ENCODE measurements at places on chromosomes 16 and 17.

GRCh38 chr17:58097384-58098088 lies 14.3 kb downstream of the DYNLL2 start:
- DNase-seq: no peak

DNA sequence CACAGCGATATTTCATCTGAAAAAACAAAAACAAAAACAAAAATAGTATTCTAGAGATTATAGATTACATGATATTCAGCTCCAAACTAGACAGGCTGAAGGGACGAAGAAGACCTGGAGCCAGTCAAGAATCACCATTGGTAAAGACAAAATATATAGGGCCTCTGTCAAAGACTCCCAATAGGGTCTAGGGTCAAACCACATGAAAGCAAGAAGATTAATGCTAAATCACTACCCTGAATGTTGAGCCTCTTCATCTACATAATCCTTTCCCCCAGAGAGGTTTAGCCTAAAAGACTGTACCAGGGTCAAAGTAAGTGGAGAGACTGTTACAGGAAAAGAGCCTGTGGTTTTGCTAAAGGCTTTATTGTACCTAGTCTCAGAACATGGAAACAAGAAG lies 10.8 kb upstream of the NME1 start:
- no peak for DNase-seq

DNA sequence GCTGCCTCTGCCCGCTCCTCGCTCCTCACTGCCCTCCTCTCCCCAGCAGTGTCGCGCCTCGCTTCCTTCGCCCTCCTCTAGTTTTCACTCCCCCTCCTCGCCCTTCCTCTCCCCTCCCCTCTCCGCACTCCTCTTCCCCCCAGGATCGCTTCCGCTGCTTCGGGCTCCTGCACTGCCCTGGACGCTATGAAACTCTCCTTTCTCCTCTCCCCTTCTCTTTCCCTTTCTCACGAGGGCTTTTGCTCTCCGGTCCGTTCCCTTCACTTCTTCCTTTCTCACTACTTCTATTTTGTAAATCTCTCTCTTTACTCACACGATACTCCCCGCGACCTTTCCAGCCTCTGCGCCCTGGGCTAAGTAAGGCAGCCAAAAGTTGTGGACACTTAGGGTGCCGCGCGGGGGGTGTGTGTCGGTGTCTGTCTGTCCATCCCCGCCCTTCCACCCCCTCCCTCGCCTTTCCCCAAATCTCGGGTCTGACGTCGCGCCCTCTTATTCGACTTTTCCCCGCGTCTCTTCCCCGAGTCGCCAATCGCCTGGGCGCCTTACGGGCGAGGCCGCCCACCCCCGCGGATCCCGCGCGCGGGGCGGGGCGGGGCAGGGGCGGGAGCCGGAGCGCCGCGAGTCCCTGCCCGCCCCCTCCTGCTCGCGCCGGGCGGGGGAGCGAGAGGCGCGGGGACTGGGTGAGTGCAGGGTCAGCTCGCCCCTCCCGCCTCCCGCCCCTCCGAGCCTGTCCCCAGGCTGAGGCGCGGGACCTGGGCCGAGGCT lies at the start of gene IRX3:
Gene IRX3 (minus strand): TSS at position 422 of the 765 bp plus-strand sequence. CDS start 737 bp downstream, outside the sequence.
- DNase-seq: no peak

DNA sequence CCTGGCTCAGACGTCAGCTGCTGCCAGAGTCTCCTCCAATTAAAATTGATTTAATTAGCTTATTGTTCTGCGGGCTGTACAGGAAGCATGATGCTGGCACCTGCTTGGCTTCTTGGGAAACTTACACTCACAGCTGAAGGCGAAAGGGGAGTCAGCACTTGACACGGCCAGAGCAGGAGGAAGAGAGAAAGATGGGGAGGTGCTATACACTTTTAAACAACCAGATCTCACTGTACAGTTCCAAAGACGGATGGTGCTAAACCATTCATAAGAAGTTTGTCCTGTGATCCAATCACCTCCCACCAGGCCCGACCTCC lies 1.4 kb upstream of the PRDM7 start:
- DNase-seq: no peak

- DNase-seq: no peak
Observed at GRCh38 chr17:39208893-39209292, 8.8 kb downstream of the RPL19 start.

DNA sequence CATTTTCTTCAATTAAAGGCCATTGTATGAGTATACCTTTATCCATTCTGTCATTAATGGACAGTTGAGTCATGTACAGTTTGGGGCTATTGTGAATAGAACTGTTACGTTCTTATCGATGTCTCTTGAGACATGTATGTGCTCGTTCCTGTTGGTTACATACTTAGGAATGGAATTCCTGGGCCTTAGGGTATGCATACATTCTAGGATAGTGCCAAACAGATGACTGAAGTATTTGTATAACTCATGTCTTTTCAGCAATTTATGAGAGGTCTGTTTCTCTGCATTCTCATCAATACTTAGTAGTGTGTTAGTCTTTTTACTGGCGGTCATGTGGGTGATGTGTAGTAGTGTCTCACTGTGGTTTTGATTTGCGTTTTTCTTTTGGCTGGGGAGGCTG lies 81.2 kb downstream of the USP22 start:
- no peak for DNase-seq

GRCh38 chr17:48100160-48100559 lies 1.1 kb downstream of the CBX1 start:
- no peak for DNase-seq

- DNase-seq: no peak
Observed at GRCh38 chr17:50775926-50776325, 8.6 kb upstream of the ANKRD40CL start.

- DNase-seq: no peak
Observed at GRCh38 chr17:81727324-81728031, 15.4 kb downstream of the SLC25A10 start.

- DNase-seq: no peak
Observed at GRCh38 chr16:3983081-3983520, 102.6 kb upstream of the CREBBP start.

GRCh38 chr16:55559933-55560516 lies 6.5 kb upstream of the CAPNS2 start:
- DNase-seq: no peak

DNA sequence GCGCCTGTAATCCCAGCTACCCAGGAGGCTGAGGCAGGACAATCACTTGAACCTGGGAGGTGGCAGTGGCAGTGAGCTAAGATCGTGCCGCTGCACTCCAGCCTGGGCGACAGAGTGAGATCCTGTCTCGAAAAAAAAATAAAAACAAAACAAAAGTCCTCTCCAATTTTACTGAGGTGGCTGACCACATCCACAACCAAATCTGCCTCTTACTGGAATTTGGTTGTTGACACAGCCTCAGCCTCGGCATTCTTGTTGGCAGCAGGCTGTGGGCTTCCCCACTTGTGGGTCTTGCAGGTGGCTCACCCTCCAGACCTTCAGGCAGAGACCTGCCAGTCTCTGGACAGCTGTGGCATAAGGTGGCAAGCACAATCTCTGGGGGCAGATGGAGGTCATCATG lies 15.6 kb downstream of the B4GALNT2 start:
- DNase-seq: no peak

GRCh38 chr17:75749545-75750389 lies 15.2 kb downstream of the GALK1 start:
- DNase-seq: peak; percentile 79

DNA sequence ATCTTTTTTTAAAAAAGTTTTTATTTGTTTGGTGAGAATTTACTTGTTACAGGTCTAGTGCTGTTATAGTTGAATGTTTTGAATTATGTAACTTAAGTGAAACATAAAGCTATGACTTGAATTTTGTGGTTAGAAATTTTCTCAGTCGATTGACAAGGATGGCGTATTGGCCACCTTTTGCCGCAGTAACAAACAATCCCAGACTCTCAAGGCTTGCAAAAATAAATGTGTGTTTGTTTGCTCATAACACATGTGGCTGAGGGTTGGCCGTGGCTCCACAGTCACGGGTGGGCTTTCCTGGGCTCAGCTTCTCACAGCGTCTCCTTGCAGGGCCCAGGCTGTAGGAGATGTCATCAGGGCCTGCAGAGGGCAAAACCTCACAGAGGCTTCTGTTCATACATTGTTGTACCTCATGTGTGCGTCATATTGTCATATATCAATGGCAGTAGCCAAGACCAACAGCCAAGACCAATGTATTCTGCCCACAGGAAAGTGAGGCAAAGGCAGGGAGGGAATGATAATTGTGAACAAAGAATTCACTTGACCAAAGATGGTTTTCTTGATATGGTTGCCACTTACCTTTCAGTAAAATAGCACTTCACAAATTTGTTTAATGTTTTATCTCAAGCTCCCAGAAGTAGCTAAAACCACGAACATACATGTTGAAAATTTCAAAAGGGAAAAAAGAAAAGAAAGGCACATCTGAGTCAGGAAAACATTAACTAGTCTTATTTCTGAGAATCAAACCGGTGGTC lies 93.5 kb downstream of the WWOX start:
- no peak for DNase-seq
